ENCODE measurements at places on chromosomes 4 and X.

- DNase-seq, result no peak
Measured at GRCh38 chrX:9122519-9123245, 88.8 kb upstream of the FAM9B start.

DNA sequence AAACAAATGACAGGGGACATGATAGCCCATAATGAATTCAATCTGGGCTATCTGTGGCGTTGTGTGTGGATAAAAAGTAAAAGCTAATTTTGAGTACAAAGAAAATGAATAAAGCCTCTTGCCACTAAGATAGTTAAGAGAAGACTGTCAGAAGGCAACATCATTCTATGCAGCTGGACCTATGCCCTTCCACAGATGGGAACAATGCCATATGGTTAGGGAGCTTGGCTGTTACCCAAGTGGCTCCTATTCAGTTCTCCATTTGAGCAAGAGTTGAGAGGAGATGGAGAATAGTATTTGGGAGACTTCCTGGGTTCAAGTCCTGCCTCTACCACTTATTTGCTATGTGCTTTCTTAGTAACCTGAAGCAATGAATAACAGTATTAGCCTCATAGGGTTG, 107.7 kb downstream of the ANXA3 start:
- no peak for DNase-seq

GRCh38 chr4:73821325-73821724, 15.2 kb upstream of the CXCL6 start:
- DNase-seq, result no peak

- no peak for DNase-seq
Measured at GRCh38 chrX:50801135-50801534, 12.9 kb downstream of the SHROOM4 start.

DNA sequence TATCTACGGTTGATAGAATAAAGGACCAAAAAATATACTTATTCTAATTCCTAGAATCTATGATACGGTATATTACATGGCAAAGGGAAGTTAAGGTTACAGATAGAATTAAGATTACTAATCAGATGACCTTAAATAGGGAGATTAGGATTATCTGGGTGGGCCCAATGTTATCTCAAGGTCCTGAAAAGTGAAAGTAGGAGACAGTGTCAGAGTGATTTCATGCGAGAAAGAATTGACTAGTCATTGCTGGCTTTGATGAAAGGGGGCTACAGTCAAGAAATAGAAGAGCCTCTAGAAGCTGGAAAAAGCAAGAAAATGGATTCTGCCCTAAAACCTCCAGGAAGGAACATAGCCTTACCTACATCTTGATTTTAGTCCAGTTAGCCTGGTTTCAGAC, 176.9 kb upstream of the PPP1R2C start:
- no peak for DNase-seq

GRCh38 chrX:97374266-97374665, 490.6 kb downstream of the RPA4 start:
- DNase-seq, result no peak

GRCh38 chr4:126800575-126801141, 832.1 kb upstream of the INTU start:
- no peak for DNase-seq

DNA sequence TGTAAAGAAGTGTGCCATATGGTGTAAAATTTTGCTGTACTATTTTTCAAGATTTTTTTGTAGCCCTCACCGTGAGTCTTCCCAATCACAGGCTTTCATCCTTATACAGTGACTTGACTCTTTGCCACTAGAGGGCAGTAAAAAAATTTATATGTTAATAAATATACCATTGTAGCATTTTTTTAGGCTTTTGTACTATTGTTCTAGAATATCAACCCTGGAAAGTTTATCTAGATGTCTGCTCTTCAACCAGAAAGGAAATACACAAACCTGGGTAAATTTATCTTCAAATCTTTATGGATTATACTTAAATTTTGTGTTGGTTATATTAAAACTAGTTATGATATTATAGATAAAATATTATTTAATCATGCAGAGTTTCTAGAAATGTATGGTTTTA, 235.3 kb downstream of the TENM3 start:
- no peak for DNase-seq

All from CMK (cell line).